Stimulated activated CD4-positive, alpha-beta T cell treated with anti-CD3 and anti-CD28 coated beads, TNF-alpha, amount 100 ng/mL, for 1 hour (primary cell): ENCODE measurements at places on chromosomes 2 and 18.

- DNase-seq = no peak
Measured at GRCh38 chr2:136098441-136098840, 19.5 kb downstream of the CXCR4 start.

GRCh38 chr2:151186011-151186410, 75.7 kb downstream of the RBM43 start:
- DNase-seq = no peak

DNA sequence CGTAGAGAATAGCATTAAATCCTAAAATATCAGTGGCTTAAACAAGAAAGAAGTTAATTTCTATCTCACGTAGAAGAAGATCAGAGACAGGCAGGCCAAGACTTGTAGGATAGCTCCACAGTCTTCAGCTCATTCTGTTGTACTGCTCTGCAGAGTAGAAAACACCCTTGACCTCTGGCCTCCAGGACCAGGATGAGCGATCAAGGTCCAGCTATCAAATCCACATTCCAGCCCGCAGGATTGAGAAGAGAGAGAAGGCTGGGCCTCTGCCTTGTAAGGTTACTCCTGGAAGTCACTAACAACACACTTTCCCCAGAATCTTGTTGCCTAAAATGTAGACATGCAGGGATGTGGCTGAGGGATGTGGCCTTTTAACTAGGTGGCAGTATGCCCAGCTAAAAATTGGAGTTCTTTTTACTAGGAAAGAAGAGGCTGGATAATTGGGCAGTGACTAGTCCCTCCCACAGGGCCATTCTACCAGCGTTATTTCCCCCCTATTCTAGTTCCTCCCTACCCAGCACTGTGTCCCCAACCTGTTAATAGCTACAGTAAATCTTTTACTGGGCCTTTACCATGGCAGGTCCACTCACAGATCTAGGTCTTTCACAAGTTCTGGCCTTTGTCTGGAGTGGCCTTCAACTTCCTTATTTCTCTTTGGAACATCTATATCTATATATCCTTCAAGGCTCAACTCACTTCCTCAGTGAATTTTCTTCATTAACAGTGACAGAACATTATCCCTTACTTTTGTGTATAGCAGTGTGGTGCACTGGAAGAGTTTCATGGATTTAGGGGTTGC, 165.0 kb downstream of the DIS3L2 start:
- DNase-seq = no peak

DNA sequence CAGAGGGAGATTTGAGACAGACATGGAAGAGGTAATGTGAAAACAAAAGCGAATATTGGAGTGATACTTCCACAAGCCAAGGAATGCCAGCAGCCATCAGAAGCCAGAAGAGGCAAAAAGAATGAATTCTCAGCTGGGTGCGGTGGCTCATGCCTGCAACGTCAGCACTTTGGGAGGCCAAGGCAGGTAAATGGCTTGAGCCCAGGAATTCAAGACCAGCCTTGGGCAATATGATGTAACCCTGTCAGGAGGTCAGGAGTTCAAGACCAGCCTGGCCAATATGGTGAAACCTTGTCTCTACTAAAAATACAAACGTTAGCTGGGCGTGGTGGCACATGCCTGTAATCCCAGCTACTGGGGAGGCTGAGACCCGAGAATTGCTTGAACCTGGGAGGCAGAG, 54.8 kb downstream of the FAM161A start:
- no peak for DNase-seq

- DNase-seq = no peak
Measured at GRCh38 chr2:134190062-134190806, 63.6 kb upstream of the MGAT5 start.

DNA sequence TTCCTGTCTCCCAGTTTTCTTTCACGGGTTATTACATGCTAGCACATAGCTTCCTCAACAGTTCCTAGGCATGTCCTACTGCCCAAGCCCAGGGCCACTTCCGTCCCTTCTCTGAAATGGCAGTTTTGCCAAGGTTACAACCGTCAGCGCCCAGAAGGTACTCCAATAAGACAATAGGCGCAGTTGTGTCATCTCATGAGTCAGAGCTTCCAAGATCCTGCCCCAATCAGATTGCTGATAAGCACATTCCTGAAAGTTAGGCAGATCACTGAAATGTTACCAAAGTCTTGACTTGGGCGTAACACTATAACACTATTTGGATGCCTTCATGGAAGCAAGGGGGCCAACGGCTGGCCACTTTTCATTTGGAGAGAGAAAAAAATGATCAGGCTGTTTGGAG, 34.2 kb downstream of the GKN2 start:
- no peak for DNase-seq

DNA sequence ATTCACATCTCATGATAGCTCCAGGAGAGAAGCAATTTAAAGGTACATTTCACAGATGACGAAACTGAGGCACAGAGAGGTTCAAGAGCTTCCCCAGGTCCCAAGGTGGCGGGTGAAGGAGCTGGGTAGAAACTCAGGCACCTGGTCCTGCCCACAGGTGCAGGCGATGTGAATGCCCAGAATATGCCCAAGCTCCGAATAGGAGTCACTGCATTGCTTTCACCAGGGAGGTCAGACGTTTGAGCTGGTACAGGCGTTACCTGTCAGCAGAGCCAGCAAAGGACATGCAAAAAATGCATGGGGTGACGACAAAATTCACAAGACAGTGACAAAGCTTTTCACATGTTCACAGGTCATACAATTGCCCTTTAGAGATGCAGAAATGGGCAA, 247.9 kb downstream of the HDAC4 start:
- DNase-seq = no peak
